Choroid plexus epithelial cell (primary cell): ENCODE measurements at places on chromosomes 12 and 14.

DNA sequence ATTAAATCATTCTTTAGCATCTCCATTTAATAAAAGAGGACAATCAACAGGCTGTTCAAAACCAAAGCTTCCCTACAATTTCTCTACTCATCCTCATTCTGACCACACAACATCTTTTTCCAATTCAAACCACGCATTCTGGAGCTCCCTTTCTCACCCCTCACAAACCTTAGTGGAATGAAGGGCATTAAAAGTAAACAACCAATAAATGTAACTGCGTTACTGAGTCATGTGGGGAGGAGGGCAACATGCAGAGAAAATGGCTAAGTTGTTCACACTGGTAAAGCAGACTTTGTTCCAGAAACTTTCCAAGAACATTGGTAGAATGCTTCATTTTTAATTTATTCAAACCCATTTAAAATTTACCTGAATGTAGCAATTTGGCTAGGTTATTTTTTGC lies 19.6 kb downstream of the SOX5 start:
- peak; percentile 7 for DNase-seq

DNA sequence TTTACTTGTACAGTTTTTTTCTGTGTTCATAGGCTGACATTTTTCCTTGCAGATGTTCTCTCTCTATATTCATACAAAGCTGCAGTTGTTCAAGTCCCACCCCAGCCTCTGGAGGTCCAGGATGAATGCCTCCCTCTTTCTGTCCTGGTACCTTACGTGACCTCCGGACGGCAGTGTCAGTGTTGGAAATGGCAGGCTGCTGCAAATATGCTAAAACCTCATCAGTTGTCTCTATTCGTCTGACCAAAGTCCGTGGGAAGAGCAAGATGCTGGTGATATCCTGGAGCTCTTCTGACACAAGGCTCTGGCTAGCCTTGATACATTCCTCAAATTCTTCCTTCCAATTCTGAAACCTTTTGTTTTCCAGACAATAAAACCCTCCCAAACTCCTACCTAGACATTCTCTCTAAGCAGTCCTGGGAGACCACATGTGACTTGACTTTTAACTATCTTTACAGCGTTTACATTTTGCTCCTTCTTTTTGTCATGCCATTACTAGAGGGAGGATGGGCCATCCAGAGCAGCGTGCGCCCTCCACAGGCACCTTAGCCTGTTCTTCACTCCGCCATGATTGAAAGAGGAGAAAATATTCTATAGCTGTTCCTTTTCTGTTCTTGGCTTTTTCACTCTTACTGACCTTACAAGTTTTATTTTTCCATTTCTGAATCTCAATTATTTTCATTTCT lies 143.6 kb downstream of the RGS6 start:
- DNase-seq, result no peak

DNA sequence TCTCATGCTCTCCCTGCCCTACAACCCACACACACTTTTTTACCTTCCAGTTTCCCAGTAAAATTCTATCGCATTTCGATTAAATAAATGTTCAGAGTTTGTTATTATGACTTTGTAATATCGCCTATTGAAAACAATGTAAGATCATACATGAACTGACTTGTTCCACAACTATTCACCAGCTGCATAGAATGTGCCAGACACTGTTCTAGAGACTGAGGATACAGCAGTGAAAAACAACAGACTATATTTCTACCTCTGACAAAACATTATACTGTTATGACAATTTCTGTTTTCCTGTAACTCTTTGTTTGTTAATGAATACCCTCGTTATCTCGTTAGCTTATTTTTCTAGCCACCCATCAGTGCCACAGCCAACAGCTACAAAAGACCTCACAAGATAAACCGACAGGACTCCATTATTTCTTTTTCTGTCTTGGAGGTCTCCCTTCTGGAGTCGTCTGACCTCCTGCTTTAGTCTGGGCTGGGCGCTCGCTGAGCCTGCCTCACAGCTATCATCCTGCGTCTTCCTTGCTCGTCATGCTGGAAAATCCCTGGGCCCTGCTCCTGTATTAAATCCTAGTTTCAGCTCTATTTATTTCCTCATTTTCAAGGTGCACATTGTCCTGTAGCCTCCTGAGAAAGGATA lies 498.9 kb downstream of the DIO2 start:
- DNase-seq, result peak; percentile 67

- no peak for DNase-seq
These were observed 111.9 kb upstream of the HMGA2 start for GRCh38 chr12:65712260-65713004.

DNA sequence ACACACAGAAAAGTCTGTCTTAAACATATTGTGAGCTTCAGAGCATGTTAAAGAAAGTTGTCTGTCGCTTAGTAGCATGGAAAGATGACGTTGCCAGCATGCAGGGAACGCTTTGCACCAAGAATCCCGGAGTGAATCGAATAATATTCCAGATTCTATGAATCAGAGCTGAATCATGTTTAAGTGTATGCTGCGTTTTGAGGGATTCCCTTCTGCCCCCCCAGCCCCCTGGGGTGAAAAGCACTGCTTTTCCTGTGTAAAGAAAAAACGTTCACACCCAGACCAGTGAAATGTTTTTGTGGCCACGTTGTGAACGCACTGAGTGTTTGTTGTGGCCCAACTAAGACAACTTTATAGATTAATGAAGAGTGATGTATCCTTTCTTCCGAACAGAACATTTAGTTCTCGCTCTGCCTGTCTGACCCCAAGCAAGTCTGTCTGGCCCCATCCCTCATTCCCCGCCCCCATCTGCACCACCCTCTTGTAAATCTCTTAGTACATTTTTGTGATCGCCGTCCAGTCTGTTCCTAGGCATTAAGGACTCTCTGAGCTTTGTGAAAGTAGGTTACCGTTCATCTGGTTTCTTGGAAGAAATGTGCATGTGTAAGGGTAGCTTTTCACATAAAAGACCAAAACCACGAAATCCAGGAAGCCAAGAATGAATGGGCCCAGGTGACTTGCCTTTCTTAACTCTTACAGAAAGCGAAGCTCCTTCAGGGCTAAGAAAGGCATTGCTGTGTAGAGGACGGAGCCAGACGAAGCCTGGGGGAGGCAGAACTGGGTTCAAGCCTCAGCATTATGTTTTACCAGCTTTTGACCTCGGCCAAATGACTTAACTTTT lies 103.0 kb downstream of the SAMD4A start:
- DNase-seq, result peak; percentile 95

DNA sequence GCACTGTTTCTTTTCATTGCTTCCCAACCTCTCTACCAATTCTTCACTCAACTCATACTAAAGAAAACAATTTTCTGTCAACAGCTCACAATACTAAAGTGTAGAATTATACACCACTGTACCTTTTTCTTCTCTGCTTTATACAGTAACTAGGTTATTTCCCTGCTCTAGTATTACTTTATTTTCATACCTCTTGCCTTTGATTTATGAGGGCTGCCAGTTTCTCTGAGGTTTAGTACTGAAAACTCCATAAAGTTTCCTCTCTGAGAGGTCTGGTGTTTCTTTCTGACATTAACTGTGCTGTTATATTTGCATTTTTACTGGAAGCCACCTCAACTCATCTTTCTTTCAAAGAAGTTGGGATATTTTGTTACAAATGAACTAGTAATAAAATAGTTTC lies 63.0 kb upstream of the GRIP1 start:
- no peak for DNase-seq

- DNase-seq, result no peak
These were observed 2.8 kb upstream of the FRS2 start for GRCh38 chr12:69467366-69467765.

DNA sequence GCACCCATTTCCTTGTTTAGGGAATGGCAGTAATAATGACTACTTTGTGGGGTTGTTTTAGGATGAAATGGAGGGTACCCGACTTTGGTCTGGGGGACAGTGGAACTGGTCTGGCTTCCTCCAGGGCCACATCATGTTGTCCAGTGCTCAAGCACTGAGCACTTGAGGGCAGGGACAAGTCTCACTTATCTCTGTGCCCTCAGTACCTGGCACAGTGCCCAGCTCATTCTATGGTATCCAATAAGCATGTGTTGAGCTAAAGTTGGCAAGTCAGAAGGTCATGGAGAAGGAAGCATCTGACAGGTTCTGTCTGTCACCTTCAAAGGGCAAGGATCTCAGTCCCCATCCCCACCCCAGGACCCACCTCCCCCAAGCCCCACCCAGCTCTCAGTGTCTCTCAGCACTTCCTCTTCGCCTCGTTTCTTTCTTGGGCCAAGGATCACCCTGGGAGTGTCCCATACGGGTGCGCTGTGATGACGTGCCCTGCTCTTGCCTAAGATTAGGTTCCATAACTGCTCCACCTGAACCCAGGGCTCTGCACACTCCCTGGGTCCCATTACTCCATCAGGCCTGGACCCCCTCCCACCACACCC lies 24.3 kb upstream of the TMEM106C start:
- DNase-seq, result no peak

- no peak for DNase-seq
These were observed 49.7 kb downstream of the SYNE2 start for GRCh38 chr14:63902375-63902976.

GRCh38 chr12:122681814-122682213 lies 21.3 kb downstream of the HCAR2 start:
- DNase-seq, result peak; percentile 76

GRCh38 chr12:128820723-128821432 lies 2.9 kb downstream of the SLC15A4 start:
- peak; percentile 38 for DNase-seq

DNA sequence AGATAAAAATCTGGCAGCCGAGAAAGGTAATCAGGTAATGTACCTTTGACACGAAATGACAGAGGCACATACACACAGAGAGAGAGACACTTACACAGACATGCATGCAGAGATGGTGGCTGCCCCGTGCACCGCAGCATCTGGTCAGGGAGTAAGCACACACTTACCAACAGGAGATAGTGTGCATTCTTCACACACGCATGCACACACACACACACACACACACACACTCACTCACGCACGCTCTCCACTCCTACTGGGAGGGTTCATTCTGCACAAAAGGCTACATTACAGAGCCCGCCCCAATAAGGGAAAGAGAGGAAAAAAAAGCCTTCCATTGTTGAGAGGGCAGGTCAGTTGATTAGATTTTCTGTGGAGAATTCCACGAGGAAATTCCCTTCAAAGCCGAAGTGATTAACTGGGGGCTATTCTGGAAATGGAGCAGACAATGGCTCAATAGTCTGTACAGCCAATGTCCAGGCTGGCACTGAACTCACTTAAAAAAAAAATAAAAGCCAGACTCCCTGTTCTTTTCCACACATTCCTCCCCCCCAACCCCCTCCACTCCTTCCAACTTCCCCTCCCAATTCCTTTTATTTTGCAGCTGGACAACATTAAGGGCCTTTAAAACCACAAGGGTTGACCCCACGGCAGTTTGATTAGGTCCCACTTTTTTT lies 1.4 kb upstream of the SOX5 start:
- DNase-seq, result peak; percentile 16

GRCh38 chr14:105855893-105856675 lies 329.7 kb downstream of the TMEM121 start:
- DNase-seq, result no peak

- peak; percentile 29 for DNase-seq
These were observed 12.8 kb upstream of the NR4A1 start for GRCh38 chr12:52038447-52038846.

DNA sequence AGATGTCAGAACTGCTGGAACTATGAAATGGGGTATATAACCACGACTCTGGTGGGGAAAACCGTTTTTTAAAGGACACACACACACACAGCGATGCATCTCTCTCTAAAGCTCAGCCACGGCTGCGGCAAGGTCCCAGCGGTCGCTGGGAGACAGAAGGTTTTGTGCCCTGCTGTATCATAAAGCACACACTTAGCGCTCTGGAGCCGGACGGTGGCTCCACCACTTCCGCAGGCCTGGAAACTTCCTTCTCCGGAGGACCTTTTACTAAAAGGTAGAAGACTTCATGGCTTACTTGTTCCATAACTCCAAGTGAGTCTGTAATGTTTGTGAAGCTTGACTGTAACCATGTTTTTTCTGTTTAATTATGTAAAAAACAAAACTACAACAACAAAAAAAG lies 349.3 kb downstream of the DIO2 start:
- DNase-seq, result no peak

DNA sequence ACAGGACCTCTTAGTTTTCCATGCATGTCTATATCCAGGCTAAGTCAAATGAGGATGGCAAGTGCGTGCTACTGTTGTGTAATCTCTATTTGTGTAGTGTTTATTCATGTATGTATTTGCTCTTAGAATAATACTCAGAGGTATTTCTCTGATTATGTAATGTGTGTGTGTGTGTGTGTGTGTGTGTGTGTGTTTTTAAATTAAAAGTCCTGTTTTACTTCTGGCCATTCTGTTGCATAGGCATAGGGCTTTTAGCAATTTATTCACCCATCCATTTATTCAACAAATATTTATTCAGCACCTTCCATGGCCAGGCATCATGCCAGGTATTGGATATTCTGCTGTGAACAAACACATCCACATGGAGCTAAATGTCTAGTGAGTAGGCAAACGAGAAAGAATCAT lies 63.5 kb downstream of the PELI2 start:
- no peak for DNase-seq

- DNase-seq, result peak; percentile 83
These were observed 249.1 kb upstream of the FAR2 start for GRCh38 chr12:28899951-28900350.

GRCh38 chr14:91681118-91681517 lies 50.8 kb downstream of the CATSPERB start:
- no peak for DNase-seq

- DNase-seq, result no peak
These were observed 11.6 kb upstream of the PPP1CC start for GRCh38 chr12:110754101-110754793.

DNA sequence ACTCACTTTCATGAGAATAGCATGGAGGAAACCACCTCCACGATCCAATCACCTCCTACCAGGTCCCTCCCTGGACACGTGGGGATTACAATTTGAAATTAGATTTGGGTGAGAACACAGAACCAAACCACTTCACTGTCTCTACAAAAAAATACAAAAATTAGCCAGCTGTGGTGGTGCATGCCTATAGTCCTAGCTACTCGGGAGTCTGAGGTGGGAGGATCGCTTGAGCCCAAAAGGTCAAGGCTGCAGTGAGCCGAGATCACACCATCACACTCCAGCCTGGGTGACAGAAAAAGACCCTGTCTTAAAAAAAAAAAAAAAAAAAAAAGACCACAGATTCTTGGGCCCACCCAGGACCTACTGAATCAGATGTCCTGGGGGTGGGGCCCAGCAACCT lies 28.3 kb downstream of the BRI3BP start:
- no peak for DNase-seq

GRCh38 chr14:69879175-69880043 lies at the start of gene SMOC1:
Gene SMOC1 (plus strand): TSS chr14:69879416. CDS start chr14:69879679, 263 bp downstream.
- peak; percentile 94 for DNase-seq

DNA sequence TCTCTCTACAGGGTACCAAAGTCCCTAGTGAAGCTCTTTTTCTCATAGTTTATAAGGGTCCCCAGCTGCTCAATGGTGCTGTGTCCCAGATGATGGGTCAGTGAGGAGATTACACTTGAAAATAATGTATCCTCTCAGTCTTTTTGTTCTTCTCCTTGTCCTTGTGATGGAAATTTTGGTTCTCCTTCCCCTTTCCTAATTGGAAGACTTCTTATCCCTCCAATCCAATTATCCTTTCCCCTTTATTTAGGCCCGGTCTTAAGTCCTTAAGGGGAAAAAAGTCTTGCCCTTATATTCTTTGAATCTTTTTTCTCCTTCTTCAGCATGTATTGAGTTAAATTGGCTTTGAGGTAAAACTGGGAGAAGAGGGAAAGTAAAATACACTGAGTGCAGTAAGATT lies 126.1 kb upstream of the PTPRQ start:
- no peak for DNase-seq

GRCh38 chr12:107331912-107332311 lies 238.6 kb upstream of the CRY1 start:
- no peak for DNase-seq
